ENCODE measurements at places on chromosomes 16 and 17. TPM values are rescaled to one million over a fixed set of nuclear protein-coding genes. Genes with fewer than 3 reads are reported as not detected.

The AARSD1 gene
- 28.7 TPM for total RNA-seq

The CD300A gene
- total RNA-seq = 0.48 TPM

The CMTM2 gene
- 0.48 TPM for total RNA-seq

The CCL23 gene
- not detected for total RNA-seq

The CDR2L gene
- total RNA-seq = 25.9 TPM

The CNGB1 gene
- not detected for total RNA-seq

The WNK4 gene
- total RNA-seq = 0.24 TPM

The SHISA6 gene
- total RNA-seq = 0.63 TPM

The AMDHD2 gene
- 62.3 TPM for total RNA-seq

The OSBPL7 gene
- 21.8 TPM for total RNA-seq

The HASPIN gene
- 39.1 TPM for total RNA-seq

The CHP2 gene
- 1.9 TPM for total RNA-seq

The IRX6 gene
- total RNA-seq = 0.07 TPM

The CACNA1G gene
- total RNA-seq = 1.5 TPM

The EPN3 gene
- total RNA-seq = 0.87 TPM

The NHERF2 gene
- 14.0 TPM for total RNA-seq

The PLEKHH3 gene
- total RNA-seq = 47.2 TPM

The IRX3 gene
- 2.8 TPM for total RNA-seq

The HS3ST2 gene
- not detected for total RNA-seq

The FBXW10B gene
- not detected for total RNA-seq

The SLFN12 gene
- total RNA-seq = 12.5 TPM

The CD300LG gene
- not detected for total RNA-seq

The USP22 gene
- 432 TPM for total RNA-seq

The SHBG gene
- total RNA-seq = 1.5 TPM

The SLC16A13 gene
- total RNA-seq = 0.48 TPM

The RNF43 gene
- 1.3 TPM for total RNA-seq

Measured in H7 (cell line).